Glutamatergic neuron (in vitro differentiated cells): ENCODE measurements at places on chromosomes 6 and 20. TPM values are rescaled to one million over a fixed set of nuclear protein-coding genes. Genes with fewer than 3 reads are reported as not detected.

GRCh38 chr6:135014353-135014832 lies 40.2 kb downstream of the HBS1L start:
- H3K4me1 ChIP-seq: no peaks in the 10 kb centered on the region
- H3K27ac ChIP-seq: no peak overlapping the region
- H3K36me3 ChIP-seq: no peaks in the 10 kb centered on the region

- DNase-seq: no peak
- H3K27ac ChIP-seq: no peak overlapping the region
- H3K36me3 ChIP-seq: peaks cover 5% of the 10 kb centered on the region
- peaks cover 6% of the 10 kb centered on the region for H3K4me1 ChIP-seq
- no peaks in the 10 kb centered on the region for H3K27me3 ChIP-seq
- no peak overlapping the region for H3K4me3 ChIP-seq
Observed at GRCh38 chr6:128259730-128260685, 260.4 kb downstream of the PTPRK start.

GRCh38 chr20:62643521-62644043 lies 1.3 kb downstream of the SLCO4A1 start:
- H3K36me3 ChIP-seq: no peaks in the 10 kb centered on the region
- peaks cover 25% of the 10 kb centered on the region for H3K4me1 ChIP-seq

- no peak overlapping the region for H3K4me3 ChIP-seq
- H3K27me3 ChIP-seq: peaks cover 5% of the 10 kb centered on the region
- no peak overlapping the region for H3K27ac ChIP-seq
- H3K36me3 ChIP-seq: no peaks in the 10 kb centered on the region
- no peaks in the 10 kb centered on the region for H3K4me1 ChIP-seq
Observed at GRCh38 chr20:47150403-47151152, 205.9 kb downstream of the ZMYND8 start.

GRCh38 chr20:11869641-11870040 lies 48.1 kb upstream of the BTBD3 start:
- H3K27ac ChIP-seq: no peak overlapping the region
- H3K36me3 ChIP-seq: no peaks in the 10 kb centered on the region
- no peak overlapping the region for H3K4me3 ChIP-seq
- no peak for DNase-seq
- no peaks in the 10 kb centered on the region for H3K4me1 ChIP-seq
- H3K27me3 ChIP-seq: no peaks in the 10 kb centered on the region

GRCh38 chr6:105593805-105594671 lies 191.2 kb upstream of the PREP start:
- no peak overlapping the region for H3K27ac ChIP-seq
- no peak for DNase-seq
- peaks cover 2% of the 10 kb centered on the region for H3K27me3 ChIP-seq
- peaks cover 4% of the 10 kb centered on the region for H3K36me3 ChIP-seq
- no peak overlapping the region for H3K4me3 ChIP-seq

- H3K36me3 ChIP-seq: peaks cover 4% of the 10 kb centered on the region
- no peak overlapping the region for H3K4me3 ChIP-seq
- peaks cover 21% of the 10 kb centered on the region for H3K4me1 ChIP-seq
Observed at GRCh38 chr20:19431316-19431700, 218.9 kb downstream of the SLC24A3 start.

The HLA-DQA1 gene
- not detected for total RNA-seq

The CRISP2 gene
- total RNA-seq: not detected

The PRL gene
- not detected for total RNA-seq
